Activated naive CD4-positive, alpha-beta T cell treated with anti-CD3 and anti-CD28 coated beads for 36 hours (primary cell): ENCODE measurements at places on chromosomes 7 and 10.
A peak's percentile ranks its signal among the peaks of the same experiment; 100 is the strongest.

DNA sequence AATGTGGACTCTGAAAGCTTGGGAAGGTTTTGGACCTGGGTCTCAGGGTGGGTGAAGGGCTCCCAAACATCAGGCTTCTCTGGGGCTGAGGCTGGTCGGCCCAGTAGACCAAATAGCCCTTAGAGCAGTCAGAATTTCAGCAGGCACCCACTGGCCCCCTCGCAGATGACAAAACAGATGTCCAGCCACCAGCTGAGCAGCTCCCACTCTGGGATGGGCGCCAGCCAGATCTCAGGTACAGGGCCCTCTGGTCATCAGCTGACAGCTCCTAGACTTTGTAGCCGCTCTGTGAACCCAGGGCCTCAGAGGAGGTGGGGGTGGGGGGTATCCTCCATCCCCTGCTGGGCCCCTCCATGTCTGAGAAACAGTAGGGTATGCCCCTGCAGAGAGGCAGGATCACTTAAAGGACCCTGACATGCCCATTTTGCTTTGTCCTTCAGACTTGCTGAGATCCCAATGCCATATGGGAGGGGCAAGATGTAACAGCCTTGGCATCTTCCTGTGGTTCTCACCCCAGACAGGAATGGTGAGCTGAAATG, 26.5 kb downstream of the HSPA12A start:
- no peak for DNase-seq

DNA sequence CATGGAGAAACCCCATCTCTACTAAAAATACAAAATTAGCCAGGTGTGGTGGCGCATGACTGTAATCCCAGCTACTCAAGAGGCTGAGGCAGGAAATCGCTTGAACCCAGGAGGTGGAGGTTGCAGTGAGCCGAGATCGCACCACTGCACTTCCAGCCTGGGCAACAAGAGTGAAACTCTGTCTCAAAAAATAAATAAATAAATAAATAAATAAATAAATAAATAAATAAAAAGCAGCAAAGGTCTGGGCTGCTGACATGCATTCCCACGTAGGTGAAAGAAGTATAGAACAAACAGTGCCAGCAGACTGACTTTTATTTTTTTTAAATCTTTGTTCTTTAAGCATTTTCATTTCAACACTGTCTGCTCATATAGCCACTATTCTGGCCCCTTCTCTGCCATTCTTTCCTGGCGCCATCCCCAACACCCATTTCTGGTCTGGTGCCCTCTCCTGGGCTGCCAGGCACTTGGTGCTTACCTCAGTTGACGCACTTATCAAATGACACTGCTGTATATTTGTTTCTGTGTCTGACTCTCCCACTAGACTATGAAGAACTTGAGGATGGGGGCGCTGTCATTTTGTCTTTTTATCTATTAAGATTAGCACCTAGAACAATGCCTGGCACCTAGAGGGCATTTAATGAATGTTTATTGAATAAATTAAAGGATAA, 15.6 kb downstream of the FAM107B start:
- DNase-seq: peak; percentile 30

- DNase-seq: no peak
Observed at GRCh38 chr7:4714767-4715409, 32.8 kb downstream of the FOXK1 start.

- DNase-seq: peak; percentile 34
Observed at GRCh38 chr10:60237977-60238758, 151.5 kb downstream of the ANK3 start.

GRCh38 chr7:121181357-121181756, 147.4 kb upstream of the WNT16 start:
- DNase-seq: no peak

GRCh38 chr10:82162549-82163195, 287.7 kb downstream of the NRG3 start:
- no peak for DNase-seq

DNA sequence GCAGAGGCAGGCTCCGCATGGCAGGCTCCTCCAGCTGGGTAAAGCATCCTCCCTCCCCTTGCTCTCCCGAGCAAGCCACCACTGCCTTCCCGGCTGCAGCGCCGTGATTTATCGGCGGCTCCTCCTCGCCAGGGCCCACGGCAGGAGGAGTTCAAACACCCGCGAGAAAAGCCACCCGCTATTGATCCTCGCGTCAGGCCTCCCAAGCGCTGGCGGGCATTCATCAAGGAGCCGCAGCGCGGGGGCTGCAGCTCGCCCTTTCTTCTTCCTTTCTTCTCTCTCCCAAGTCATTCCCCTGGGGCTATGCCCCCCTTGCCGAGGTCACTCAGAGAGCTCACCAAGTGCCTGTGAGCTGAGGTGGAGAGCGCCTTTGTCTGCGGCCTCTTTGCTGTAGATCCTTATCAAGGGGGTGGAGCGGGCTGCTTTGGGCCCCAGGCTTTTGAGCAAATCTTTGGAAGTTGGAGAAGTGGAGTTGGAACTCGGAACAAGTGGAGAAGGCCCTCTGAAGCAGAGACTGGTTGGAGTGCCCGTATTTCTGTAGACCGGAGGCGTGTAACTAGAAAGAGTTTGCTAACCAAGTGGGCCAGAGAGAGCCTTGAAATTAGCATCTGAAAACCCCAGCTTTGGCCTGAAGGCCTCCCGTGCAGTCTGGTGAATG, 107.2 kb upstream of the PPIF start:
- no peak for DNase-seq

- DNase-seq: no peak
Observed at GRCh38 chr7:42208572-42208971, 28.4 kb downstream of the GLI3 start.

DNA sequence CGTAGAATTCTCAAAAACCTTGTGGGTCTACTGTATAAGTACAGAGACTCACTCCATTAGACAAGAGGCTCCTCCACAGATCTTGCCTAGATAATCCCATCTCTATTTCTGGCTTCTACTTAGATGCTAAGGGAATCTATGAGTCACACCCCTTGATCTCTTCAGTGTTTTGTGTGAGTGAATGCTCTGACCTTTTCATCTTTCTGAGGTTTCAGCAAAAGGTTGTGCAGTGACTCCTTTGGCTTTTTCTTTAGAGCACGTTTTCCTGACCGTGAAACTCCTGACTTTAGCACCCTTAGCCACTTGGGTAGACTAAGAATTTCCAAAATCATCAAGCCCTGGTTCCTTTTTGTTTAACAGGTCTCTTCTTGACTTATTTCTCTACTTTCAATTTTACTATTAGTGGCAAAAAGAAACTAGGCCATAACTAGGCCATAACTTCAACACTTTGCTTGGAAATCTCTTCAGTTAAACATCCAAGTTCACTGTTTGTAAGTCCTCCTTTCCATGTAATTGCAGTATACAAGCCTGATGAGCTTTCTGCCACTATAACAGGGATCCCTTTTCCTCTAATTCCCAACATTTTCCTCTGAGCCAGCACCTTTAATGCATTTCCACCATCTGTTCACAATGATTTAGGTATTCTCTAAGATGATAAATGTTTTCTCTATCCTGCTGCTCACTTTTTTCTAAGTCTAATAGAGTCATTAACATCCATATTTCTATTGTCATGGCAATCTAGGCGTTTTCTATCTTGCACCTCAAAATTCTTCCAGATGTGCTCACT, 19.4 kb downstream of the COPG2 start:
- DNase-seq: peak; percentile 53

GRCh38 chr10:75980419-75981002, 549.1 kb downstream of the LRMDA start:
- DNase-seq: no peak

- peak; percentile 39 for DNase-seq
Observed at GRCh38 chr7:155477476-155477875, 19.5 kb downstream of the EN2 start.

- no peak for DNase-seq
Observed at GRCh38 chr7:156363751-156364150, 276.8 kb upstream of the RNF32 start.

DNA sequence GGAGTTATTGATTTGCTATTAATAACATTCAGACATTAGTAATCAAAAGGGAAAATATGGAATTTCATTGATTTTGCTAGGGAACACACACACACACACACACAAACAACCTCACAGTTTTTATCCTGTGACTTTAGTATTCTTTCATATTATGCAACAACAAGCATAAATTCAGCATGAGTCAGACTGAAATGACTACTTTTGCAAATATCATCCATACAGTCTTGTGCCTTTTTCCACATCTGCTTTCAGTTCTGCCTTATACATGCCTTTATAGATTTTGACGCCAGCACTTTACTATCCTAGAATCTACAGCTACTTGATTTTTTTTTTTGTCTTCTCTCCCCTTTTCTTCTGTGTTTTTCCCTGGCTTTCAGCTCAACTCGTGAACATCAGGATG, 975.8 kb upstream of the LRRTM3 start:
- no peak for DNase-seq

DNA sequence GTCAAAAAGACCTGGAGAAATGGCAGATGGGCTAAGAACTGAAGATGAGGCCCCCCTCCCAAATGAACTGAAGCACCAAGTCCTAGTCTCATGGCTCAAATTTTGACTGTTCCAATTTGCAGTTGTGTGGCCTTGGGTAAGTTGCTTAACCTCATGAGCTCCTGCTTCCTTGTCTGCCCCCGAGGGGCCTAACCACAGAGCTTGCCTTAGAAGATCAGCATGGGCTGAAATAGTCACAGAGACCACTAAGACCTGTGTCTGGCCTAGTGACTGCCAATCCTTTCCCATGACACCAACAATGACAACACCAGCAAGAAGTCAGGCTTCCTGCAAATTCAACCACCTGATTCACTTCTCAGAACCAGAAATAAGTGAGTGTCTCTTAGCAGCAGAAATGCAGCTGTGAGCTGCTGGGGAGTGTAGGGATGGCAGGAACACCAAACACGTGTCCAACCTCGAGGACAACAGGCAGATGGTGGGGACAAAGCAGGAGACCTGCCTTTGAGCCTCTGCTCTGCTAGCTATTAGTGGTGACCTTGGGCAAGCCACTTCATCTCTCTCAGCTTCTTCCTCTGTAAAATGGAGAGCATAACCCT, 23.7 kb downstream of the CRHR2 start:
- DNase-seq: no peak

- no peak for DNase-seq
Observed at GRCh38 chr7:40310258-40310657, 175.5 kb downstream of the SUGCT start.

DNA sequence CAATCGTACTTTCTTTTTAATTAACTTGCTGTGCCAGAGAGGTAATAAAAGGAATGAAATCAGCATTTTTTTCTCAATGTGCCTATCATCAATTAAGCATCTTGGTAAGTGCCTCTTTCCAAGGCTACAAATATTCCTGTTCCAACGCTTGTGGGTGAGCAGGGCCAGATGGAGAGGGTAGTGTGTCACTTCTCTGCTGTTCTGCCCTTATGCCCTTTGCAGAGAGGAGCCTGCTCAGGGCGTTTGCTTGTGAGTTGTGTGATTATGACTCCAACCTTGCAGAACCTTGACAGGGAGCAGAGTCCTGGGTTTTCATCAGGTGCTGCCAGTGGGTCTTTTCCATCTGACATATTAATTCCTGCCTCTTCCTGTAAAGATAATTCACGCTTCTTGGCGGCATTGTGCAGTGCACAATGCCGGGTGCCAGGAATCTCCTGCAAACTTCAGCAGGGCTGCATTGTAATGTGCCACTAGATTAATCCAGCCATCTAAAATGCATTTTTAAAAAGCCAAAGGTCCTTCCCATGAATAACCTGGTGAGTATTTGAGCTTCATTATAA, 234.4 kb downstream of the ARHGAP12 start:
- no peak for DNase-seq

GRCh38 chr10:14487488-14487883, 156.8 kb upstream of the FRMD4A start:
- DNase-seq: no peak

GRCh38 chr7:73905360-73905759, 44.4 kb downstream of the TMEM270 start:
- DNase-seq: no peak

- no peak for DNase-seq
Observed at GRCh38 chr7:132075515-132075914, 500.8 kb downstream of the PLXNA4 start.

DNA sequence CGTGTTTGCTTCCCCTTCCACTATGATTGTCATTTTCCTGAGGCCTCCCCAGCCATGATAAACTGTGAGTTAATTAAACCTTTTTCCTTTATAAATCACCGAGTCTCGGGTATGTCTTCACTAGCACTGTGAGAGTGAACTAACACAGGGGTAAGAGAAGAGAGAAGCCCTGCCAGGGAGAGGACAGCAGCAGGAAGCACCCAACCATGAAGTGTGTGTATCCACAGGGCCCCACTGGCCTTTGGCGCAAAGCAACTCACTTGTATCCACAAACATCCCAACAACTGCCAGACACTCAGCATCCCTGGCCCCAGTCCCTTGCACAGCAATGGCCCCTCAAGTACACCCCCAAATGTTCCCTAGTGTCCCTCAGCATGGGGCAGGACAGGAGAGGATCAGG, 115.1 kb downstream of the MAD1L1 start:
- DNase-seq: no peak

DNA sequence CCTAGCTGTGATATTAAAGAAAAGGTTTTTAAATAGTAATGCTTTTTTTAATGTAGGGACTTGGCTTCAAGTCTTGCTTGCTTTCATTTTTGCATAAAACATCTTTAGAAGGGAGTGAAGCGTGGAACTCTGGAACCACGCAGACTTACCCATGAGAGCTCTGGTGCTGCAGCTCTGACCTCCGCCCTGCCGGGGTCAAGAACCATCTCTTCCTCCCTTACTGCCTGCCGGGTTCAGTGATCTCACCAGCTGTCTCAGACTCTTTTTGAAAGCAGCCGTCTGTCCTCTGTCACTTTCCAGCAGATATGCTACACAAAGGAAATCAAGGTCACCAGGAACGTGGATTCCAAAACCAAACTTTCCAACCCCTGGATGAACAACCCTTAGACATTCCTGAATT, 353.8 kb downstream of the GPR37 start:
- DNase-seq: no peak

DNA sequence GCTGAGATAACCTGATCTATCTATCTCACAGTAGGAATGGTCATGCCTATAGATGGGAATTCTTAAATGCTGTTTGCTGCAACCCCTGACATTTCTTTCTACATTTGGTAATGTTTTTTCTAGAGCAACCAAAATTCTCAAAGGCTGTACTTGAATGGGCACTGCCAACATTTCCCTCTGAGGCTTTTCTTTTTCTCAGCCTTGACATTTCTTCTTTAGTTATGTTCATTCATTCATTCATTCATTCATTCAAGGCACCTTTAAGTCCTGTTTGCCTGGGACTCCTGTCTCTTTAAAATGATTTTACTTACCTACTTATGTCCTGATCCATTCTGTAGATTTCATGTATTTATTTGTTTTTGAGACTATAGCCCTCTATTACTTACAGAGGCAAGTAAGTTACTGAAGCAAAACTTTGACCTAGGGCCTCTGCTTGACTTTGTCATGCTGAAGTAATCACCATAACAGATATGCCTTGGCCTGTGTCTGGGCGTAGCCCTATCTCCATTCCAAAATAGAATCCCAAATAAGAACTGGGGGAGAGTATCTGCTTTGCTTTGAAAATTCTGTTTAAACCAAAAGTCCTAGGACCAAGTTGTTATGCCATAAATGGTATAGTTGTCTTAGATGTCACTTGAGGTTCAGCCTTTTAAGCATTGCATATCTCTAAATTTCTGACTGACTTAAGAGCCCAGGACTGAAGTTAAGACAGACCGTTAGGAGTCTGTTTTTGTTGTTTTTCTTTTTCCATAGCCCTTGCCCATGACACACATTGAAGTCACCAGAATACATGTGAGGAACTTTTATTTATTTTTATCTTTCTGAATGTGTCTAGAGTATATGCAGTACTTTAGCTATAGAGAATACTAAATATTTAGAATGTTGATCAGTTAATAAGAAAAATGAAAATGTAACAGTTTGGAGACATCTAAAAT, 59.2 kb downstream of the AKAP9 start:
- no peak for DNase-seq

- no peak for DNase-seq
Observed at GRCh38 chr10:49079072-49079471, 36.2 kb downstream of the VSTM4 start.
